ENCODE measurements at places on chromosomes 5 and 9. TPM values are rescaled to one million over a fixed set of nuclear protein-coding genes. Genes with fewer than 3 reads are reported as not detected.

The ANXA2R gene
- total RNA-seq = 2.3 TPM

The PCDHB9 gene
- total RNA-seq = 1.1 TPM

The SGCD gene
- 56.3 TPM for total RNA-seq

The CNTNAP3 gene
- 15.9 TPM for total RNA-seq

The PTGS1 gene
- total RNA-seq = 20.8 TPM

The PANK3 gene
- total RNA-seq = 41.6 TPM

Measured in posterior vena cava (tissue), 2 donors.